ENCODE measurements at places on chromosomes 4 and X.

GRCh38 chr4:154349829-154350228 is 141.8 kb downstream of the DCHS2 start:
- DNase-seq: peak; percentile 36

- peak; percentile 25 for DNase-seq
Observed at GRCh38 chrX:26442340-26442739, 226.4 kb downstream of the MAGEB5 start.

DNA sequence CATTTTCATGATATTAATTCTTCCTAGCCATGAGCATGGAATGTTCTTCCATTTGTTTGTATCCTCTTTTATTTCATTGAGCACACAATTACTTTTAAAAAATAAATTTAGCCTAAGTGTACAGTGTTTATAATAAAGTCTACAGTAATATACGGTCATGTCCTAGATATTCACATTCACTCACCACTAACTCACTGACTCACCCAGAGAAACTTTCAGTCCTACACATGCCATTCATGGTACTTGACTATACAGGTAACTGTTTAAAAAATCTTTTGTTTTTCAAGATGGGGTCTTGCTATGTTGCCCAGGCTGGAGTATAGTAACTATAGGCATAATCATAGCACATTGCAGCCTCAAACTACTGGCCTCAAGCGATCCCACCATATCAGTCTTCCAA is 348.1 kb downstream of the RAPGEF2 start:
- DNase-seq: no peak

- DNase-seq: peak; percentile 69
Observed at GRCh38 chr4:40924096-40924792, 174.5 kb downstream of the NSUN7 start.

GRCh38 chr4:109944591-109944990 is 31.9 kb downstream of the EGF start:
- no peak for DNase-seq

GRCh38 chrX:69229436-69229835 is 64.2 kb upstream of the PJA1 start:
- DNase-seq: no peak

GRCh38 chr4:98848448-98848847 is 80.5 kb downstream of the EIF4E start:
- no peak for DNase-seq

DNA sequence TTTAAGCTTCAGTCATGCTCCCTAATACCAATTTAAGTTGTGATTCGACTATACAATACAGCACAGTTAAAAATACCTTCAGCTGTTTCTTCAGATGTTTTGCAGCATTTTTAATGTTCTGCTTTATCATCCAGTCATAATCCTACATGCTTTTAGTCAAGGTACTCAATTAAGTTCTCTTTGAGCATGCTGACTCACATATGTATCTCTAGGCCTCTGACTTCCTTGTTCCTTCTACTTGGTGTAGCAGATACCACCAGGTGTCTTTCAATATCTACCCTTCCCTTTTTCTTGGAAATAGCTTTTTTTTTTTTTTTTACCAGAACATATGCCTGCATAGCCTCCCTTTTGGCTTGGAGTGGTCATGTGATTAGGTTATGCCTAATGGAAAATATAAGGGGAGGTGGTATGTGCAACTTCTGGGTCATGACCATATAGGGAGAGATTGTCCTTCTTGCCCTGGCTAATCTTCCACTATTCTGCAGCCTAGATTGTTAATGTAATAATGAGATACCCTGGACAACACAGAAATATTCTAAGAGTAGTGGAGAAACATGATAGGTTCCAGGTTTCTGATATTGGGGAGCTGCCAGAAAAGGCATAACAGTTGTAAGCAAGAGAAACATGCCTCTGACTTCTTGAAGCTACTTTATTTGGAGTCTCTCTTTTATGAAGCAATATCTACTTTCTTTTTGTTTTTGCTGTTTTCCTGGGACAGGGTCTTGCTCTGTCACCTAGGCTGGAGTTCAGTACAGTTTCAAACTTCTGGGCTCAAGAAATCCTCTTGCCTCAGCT is 737.2 kb upstream of the SLIT2 start:
- DNase-seq: no peak

GRCh38 chr4:138507522-138507921 is 265.4 kb upstream of the SLC7A11 start:
- DNase-seq: peak; percentile 53

DNA sequence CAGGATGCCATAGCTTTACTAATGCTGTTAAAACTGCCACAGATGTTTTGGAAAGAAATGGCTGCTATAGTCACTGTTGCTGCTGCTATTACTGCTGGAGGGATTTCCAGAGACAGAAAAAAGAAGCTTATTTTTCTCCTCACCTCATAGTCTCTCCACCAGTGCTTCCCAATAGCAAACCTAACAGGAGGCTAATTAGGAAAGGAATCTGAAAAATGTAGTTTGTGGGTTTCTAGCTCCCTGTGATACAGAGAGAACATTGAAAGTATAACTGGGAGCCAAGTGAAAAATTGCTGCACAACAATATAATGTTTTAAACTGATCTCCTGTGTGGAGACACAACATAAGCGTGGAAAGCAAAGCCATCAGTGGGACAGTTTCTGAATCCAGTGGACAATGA is 8.6 kb upstream of the TSPAN7 start:
- peak; percentile 51 for DNase-seq

DNA sequence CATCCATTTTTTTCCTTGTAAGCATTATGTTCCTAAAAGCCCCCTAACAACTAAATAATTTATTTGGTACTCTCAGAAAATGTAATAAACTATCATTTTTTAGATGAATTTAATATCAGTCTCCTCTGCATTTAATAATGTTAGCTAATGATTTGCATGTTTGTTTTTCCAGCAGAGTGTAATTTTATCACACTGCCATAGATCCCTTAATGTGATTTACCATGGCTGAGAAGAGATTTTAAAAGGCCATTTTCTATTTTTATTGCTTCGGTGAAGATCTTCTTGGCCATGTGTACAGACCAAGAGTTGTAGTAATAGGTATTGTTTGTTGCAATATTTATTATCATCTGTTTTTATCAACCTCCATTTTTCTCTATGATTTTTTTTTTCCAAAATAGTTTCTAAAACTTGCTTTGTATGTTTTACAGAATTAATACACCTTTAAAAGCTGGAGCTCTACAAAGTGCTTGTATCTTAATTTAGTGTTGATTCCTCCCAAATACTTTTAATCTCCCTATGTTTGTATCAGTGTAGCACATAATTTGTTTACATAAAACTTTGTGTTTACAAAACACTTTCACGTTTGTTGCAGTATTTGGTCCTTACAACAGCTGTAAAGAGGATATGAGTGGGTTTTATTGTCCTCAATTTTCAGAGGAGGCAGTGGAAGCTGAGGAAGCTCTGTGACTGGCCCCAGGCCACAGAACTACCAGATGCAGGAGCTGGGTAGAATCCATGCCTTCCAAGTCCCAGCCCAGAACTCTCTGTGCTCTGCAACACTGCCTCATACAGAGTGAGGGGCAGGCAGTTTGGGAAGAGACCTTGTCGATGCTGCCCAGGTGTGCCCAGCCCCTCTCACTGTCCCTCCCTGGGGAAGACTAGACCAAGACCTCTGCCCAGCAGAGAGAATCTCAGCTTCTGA is 58.1 kb downstream of the FAM114A1 start:
- DNase-seq: no peak

- DNase-seq: no peak
Observed at GRCh38 chr4:17098996-17099395, 200.6 kb upstream of the LDB2 start.

DNA sequence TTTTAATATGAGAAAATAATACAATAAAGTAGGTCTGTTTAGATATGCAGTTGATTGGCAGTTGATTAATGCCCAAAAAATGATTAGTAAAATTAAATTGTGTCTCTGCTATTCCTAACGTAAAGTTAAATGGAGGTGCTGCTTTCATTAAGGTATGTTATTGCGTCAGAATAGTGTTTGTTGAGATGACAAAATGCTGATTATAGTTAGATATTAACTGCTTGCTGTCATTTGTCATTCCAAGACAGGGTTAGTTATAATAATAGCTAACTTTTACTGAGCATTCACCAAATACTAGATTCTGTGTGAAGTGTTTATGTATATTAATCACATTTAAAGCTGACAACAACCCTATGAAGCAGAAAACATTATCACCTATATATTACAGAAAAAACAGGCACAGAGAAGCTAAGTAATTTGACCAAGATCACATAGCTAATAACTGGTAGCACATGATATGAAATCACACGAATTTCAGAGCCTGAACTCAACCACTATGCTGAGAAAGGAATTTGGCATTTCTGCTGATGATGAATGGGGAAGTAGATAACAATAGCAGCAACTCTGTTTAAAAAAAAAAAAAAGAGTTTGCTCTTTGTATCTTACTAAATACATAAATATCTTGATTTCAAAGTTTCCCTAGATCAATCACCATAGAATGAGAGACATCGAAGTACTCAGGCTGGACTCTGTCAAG is 59.7 kb upstream of the WDR44 start:
- DNase-seq: peak; percentile 6

DNA sequence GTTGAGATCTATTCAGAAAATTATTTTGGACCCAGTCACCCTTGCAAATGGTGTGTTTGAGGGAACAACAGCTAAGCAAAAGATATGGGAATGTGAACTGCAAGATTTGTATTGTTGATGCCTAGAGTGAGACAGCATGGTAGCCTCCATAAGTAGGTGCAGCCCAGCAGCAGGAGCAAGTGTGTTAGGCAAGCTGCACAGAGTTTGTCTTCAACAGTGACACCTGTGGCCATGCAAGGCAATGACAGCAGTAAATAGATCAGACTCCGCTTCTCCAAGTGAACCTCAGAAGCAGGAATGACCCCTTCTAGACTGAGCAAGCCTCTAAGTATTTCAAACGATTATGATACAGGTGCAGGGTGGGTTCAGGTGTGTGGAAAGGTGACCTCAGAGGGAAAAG is 133.4 kb upstream of the MSX1 start:
- DNase-seq: no peak

GRCh38 chr4:98539741-98540140 is 118.7 kb downstream of the TSPAN5 start:
- DNase-seq: no peak

DNA sequence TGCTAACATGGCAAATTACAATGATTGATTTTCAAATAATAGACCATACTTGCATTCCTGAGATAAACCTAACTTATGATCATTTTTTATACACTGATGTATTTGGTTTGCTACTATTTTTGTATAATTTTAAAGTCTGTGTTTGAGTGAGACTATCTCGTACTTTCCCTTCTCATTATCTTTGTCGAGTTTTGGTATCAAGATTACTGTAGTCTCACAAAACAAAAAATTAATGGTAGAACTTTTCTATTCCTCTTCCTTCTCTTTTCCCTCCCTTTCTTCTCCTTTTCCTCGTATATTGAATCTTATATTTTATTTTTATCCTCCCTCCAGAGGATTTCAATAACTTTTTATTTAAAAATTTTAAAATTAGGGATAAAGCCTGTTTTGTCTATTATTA is 41.5 kb downstream of the RGS12 start:
- no peak for DNase-seq

DNA sequence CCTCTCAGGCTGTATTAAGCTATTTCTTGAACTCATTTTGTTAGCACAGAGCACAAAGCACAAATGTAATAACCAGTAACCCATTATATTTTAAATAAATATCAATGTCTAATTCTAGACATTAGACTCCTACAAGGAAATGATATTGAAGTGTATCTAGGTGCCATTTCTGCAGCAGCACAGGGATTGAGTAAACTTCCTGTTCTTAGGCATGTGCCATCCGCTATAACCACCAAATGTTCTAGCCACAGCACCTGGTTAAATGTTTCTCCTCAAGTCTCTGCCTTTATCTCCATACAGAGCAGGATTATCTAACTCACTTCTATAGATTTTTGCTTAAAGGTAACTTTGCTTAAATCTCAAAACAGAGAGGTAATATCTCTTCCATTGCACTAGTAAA is 51.4 kb downstream of the SGMS2 start:
- no peak for DNase-seq

DNA sequence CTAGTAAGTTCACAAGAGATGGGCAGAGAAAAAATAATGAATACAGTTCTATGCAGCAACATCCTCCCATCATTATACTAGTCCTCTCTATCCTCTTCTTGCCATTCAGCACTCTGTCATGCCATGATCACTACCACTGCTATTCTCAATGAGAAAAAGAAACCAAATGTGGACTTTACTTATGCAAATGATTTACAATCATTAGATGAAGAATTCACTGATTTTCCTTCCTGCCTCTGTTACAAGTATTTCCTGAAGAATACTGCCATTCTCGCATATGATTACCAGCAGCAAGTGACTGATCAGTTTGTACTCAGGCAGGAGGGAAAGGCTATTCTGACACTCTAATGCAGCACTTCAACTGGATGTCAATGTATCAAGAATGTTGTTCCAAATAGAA is 50.3 kb downstream of the WDFY3 start:
- peak; percentile 39 for DNase-seq

GRCh38 chrX:132766452-132766851 is 192.0 kb downstream of the HS6ST2 start:
- no peak for DNase-seq

DNA sequence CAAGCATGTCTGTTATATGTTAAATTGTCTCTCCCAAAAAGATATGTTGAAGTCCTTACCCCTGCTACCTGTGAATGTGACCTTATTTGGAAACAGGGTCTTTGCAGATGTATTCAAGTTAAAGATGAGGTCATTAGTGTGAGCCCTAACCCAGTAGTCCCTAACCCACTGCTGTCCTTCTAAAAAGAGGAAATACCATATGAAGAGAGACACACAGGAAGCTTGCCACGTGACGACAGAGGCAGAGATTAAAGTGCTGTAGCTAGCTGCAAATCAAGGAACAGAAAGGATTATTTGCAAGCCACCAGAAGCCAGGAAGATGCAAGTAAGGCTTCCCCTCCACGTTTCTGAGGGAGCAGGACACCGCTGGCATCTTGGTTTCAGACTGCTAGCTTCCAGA is 150.1 kb downstream of the HNRNPD start:
- DNase-seq: no peak

DNA sequence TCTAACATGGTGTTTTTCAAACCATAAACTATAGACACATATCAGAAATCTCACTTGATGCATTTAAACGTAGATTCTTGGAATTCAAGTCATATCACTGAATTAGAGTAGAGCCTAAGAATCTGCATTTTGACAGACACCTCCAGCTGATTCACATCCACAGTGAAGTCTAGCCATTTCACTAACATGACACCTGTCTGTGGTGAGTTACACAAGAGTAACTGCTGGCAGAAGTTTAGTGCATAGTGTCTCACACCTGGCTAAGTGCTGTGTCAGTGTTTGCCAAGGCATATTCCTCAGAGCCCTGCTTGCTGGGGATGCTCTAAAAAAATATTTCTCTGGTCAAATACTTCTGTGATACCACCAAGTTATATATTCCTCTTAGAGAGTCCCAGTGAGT is 237.5 kb upstream of the DIAPH2 start:
- DNase-seq: no peak

DNA sequence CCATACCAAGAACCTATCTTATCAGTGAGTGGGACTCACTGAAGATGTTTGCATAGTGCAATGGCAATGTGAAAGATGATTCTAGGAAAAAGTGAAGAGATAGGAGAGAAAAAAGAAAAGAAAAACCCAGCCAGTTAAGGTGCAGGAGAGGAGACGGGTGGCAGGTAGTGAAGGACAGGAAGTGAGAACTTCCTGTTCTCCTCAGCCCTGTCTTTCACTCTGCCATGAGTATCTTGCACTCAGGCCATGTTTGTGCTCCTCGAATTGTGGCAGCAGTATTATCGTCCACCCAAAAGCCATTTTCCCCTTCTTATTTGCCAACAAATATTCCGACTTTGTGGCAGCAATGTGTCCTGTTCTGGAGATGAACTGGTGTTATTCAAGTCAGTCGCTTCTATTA is 8.6 kb upstream of the ENPEP start:
- DNase-seq: no peak

All from astrocyte of the hippocampus (primary cell).